T-helper 1 cell (primary cell): ENCODE measurements at places on chromosomes 2 and 18.

DNA sequence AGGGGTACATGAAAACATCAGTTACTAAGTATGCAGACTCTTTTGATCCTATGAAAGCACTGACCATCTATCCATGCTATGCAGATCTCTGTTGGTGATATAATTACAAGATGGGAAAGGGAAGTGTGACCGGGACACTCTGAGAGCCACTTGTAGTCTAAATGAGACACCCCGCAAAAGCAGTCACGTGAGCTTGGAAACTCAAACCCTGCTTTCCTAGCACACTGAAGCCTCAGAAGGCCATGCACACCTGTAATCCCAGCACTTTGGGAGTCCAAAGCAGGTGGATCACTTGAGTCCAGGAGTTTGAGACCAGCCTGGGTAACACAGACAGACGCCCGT lies 137.5 kb downstream of the INO80D start:
- DNase-seq, result no peak

DNA sequence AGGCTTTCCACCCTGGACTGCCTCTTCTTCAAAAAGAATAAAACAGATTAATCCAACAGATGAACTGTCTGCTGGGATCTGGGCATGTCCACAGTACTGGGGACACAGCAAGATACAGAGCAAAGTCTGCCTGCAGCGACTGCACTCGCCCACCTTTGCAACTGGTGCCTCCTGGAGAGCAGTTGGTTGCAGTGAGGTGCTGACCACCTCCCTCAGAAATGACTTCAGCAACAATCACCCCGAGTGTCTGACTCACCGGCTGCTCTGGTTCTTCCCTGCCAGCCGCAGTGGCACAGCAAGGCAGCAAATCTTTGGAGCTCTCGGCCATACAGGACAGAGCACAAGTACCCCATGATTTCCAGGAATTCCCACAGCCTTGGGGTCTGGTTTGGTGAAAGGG lies 179.7 kb downstream of the ANAPC1 start:
- no peak for DNase-seq

DNA sequence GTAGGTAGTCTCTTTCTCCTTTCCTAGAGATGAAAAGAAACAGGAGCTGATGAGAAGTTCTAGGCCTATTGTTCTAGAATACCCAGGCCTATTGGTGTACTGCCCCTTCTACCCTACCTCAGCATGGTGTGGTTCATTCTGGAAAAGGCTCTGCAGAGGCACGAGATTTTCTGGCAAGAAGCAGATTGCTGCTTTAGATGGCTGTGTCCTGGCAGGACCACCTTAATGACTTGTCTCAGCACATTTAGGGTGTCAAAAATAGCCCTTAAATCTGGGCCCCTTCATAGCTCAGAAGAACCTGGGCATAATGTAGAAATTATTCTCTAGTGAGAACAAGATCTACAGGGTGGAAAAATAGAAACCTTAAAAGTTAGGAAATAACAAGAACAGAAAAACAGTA lies 87.9 kb downstream of the BCL2L11 start:
- no peak for DNase-seq

DNA sequence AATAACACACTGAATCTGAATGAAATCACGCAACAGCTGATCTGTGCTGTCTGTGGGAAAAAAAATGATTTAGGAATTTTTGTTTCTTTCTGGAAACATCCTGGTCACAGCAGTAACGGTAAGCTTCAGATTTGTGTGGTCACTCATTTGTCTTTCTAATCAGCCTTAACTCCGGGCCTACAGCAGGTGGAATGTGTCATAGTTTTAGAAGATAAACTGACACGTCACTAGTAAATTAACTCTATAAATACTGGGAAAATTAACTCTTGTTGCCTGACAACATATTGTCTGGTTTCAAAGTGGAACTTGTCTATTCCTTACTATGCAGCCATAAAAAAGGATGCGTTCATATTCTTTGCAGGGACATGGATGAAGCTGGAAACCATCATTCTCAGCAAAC lies 58.1 kb upstream of the NCK2 start:
- no peak for DNase-seq

DNA sequence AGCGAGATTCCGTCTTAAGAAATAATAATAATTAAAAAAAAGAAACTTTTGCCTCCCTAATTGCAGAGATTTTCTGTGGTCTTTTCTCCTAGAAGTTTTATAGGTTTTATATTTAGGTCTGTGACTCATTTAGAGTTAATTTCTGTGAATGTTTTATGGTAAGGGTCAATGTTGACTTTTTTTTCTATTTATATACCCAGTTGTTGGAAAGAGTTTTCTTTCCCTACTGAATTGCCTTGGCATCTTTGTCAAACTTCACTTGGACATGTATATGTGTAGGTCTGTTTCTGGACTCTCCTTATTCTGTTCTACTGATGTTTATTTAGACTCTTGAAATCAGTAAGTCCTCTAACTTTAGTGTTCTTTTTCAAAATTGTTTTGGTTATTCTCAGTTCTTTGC lies 5.5 kb downstream of the ZNF512 start:
- no peak for DNase-seq

DNA sequence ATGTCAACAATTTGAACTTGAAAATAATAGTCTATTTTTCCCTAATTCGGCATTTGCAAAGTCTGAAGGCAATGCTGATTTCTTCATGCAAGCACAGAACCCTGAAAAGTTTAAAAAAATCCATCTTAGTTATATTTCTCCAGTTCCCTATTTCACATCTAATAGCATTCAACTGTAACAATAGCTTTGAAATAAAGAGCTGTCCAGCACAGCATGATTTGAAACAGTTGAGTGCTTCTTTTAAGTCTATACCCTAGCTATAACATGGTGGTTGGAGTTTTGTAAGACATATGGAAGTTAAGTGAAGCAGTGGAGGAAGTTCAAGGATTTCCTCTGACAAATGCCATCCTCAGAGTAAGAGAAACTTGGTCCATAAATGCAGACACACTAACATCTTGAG lies 691.9 kb downstream of the ERBB4 start:
- DNase-seq, result no peak

GRCh38 chr2:62343206-62343605 lies 147.3 kb downstream of the B3GNT2 start:
- no peak for DNase-seq

DNA sequence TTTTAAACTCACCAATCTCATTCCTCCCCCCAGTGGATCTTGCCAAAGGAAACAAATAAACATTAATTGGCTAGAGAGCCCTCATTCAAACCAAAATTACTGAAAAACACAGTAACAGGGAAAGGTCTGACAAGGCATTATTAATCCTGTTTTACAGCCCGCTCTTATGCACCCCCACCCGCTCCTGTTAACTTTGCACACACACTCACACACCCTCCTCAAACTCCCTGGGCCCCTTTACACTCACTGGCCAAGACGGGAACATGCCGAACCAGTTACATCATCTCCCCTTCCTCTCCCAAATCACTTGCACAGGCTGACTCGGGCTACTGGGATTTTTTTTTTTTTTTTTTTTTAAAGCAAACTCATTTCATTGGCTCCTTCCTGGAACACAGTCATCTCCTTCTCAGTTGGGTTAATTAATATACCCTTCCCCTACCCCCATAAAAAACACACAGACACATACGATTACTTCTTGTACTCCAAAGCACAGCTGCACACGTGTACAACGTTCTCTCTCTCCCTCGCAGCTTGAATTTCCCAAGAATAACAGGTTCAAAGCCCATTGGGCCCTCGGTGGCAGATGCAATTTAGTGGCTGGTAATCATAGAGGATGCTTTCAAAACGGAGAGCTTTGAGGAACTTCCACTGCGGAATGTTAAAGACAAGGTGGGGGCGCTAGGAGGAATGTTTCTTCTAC lies 31.8 kb downstream of the KLF7 start:
- no peak for DNase-seq

DNA sequence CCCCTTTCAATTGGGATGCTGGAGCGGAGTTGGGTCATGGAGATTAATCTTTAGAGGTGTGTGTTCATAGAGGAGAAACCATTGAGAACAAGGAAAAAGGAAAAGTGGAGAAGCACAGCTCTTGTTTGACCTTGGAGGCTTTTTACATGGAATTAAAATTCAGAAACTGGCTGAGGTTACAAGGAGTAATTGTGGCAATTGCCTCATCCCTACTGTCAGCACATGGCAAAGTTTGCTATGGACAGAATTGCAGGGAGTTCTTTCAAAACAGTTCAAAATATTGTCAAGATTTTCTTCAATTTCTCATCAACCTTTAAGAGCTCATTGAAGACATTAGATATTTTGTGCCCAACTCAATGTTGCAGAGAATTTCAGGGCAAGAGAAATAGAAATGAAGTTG lies 232.7 kb downstream of the SLC8A1 start:
- DNase-seq, result no peak

GRCh38 chr2:24785671-24786321 lies 7.4 kb downstream of the PTRHD1 start:
- DNase-seq, result no peak

- no peak for DNase-seq
Observed at GRCh38 chr2:176637142-176637485, 367.9 kb downstream of the MTX2 start.

GRCh38 chr2:119548516-119549120 lies 4.4 kb downstream of the CFAP221 start:
- no peak for DNase-seq

- DNase-seq, result peak; percentile 10
Observed at GRCh38 chr18:74623047-74623816, 25.6 kb downstream of the ZNF407 start.

- no peak for DNase-seq
Observed at GRCh38 chr2:65658881-65659280, 226.5 kb upstream of the SPRED2 start.

DNA sequence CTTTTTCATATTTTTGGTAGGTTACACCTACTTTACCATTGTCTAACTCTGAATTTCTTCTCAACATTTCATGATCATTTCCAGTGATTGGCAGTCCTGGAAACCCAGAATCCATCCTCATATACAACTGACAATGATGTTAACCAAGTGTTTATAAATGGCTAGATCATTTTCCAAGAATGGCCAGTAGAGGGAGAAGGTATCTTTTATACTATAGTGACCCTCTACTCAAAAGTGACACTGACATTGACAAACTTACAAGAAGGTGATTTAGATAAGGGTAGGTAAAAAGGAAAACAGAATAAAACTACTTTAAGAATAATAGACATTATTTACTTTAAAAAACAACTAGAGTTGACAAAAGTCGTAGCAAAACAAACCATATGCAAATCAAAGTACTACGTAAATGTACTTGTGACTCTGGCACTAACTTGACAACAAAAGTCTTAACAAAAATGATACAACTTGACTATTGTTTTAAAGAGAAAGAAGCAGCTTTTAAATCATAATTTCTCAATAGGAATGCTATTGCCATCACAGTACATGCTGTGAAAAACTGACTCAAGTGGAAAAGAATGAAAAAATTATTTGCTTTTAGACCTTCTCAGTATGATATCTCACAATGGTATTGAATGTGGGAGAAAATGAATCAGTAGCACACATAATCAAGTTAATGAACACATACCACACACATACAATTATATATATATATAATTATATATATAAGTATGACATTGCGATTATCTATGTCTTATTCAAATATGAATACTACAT lies 76.6 kb upstream of the GRB14 start:
- DNase-seq, result no peak

GRCh38 chr18:6563896-6564295 lies 149.2 kb upstream of the L3MBTL4 start:
- no peak for DNase-seq

DNA sequence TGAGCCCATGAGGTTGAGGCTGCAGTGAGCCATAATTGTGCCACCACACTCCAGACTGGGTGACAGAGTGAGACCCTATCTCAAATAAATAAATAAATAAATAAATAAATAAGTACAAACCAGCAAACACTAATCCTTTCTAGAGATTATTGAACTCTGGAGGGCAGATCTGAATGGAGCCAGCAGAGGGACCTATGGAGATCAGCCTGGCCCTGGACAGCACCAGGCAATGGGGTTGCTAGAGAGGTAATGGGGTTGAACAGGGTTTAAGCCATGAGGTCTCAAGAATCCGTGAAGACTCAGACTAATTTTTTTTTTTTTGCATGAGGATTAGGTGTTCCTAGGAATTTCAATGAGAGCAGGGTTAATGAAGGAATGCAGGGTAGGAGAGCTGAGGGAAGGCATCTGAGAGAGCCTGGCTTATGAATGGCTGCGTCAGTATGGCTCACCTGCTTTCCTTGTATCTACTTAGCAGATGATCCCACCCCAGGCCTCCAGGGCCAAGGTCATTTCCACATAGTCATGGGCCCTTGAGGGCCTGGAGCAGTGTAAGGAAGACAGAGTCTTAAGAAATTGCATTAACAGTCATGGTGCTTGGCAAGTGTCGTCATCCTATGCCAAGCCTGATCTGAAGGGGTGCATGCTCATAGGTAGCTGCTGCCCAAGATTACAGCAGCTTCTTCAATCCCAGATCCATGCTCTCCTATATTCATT lies 34.6 kb upstream of the IL37 start:
- no peak for DNase-seq

DNA sequence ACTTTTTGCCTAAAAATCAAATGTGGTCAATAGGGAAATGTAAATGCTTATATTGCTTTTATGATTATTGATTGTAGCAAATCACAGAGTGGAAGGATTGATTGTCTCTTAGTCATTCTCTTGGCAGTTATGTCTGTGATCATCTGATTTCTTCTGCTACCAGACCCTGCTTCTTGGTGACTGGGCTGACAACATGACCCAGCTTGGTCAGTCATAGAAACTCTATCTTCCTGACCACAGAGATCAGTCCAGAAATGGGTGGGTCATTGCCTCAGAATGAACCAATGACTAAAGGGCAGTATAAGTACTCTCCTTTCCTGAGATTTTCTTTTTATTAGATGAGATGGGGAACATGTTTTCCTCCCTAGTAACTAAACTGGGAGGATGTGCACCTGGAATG lies 87.6 kb downstream of the MAIP1 start:
- no peak for DNase-seq

DNA sequence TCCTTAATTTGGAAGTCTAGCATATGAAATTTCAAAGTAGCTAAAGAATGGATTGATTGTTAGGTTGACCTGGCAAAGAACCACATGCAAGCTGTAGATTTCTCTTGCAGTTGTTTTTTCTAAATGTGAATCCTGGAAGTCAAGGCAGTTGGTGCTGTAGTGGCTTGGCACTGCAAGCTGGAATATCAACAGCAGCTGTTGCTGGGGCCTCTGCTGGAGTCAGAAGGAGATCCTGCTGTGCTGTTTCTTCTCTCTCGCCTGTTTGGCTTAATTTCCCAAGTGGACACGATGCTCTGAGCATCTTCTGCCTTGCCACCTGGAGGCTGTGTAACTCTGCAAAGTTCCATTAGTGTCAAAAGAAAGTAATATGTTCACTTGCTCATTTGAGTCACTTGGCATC lies 12.6 kb downstream of the PIK3C3 start:
- DNase-seq, result no peak

- no peak for DNase-seq
Observed at GRCh38 chr2:12596771-12597170, 120.0 kb upstream of the TRIB2 start.

DNA sequence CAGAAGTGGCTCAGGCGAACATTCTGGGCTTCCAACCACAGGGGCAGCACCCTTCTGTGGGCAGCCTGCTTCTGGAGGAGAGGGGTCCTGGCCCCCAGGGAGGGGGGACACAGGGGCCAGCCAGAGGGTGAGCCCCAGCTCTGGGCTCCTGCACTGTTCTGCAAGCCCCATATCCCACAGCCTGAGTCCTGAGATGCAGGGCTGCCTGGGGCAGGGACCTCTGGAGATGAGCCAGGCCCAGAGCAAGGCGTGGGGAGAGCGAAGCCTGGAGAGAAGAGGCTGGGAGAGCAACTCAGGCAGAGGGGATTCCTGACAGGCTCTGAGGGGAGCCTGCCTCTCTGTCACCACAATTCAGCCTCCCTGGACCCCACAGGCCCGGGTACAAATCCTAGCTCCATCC lies 13.5 kb upstream of the PRSS56 start:
- DNase-seq, result no peak

GRCh38 chr2:105795575-105795934 lies 50.8 kb downstream of the NCK2 start:
- no peak for DNase-seq
